Activated CD4-positive, alpha-beta T cell treated with anti-CD3 and anti-CD28 coated beads for 48 hours (primary cell): ENCODE measurements at places on chromosomes 16 and 17.

DNA sequence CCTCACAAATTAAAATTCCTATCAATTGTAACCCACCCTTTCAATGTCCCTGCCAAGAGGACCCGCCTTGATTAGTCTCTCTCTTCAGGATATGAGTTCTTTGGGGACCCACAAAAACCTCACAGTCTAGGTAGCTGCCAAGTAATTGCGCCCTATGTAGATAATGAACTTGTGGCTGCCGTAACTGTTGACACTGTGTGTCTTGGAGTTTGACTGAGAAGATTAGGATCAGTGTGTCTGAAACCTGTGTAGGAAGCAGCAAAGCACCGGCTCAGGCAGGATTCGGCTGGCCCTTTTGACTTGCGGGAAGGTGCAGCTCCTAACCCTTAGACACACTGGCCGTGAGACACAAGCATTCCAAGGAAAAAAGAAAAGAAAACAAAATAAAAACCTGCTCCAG, 17.8 kb upstream of the SLC6A4 start:
- DNase-seq = no peak

GRCh38 chr17:40605306-40605705, 40.0 kb upstream of the CCR7 start:
- DNase-seq = peak; percentile 82

GRCh38 chr16:46787909-46788308, 39.8 kb upstream of the MYLK3 start:
- no peak for DNase-seq

DNA sequence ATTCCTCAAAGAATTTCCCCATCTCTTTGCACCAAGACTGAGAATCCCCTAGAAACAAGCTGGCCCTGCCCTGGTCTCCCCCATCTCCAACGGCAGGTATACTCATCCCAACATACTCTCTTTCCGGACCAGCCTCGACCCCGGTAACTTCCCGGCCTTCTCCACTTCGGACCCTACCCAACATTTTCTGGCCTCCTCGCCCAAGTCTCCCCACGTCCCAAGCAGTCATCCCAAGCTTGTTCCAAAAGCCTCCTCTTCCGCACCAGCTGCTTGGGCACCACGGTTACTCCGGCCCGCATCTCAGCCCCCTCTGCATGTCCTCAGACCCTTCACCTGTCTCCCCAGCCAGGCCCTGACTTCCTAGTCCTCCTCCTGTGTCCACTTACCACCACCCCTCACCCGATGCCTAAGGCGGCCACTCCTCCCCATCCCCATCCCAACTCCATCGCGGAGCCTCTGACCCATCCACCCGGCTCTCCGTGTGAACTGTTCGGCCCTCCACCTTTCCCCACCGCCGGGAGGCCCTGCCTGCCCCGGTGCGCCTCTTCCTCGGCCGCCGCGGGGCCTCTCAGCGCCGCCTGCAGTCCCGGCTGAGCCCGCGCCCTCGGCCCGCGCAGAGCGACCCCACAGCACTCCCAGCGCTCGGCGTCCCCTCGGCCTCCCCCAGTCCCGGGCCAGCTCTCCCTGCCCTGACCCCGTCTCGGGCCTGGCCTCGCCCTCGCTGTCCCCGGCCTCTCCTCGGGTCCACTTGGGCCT, 994 bp downstream of the PITPNA start:
- DNase-seq = peak; percentile 49

GRCh38 chr16:74700116-74700437, 585 bp downstream of the MLKL start:
- DNase-seq = peak; percentile 39

DNA sequence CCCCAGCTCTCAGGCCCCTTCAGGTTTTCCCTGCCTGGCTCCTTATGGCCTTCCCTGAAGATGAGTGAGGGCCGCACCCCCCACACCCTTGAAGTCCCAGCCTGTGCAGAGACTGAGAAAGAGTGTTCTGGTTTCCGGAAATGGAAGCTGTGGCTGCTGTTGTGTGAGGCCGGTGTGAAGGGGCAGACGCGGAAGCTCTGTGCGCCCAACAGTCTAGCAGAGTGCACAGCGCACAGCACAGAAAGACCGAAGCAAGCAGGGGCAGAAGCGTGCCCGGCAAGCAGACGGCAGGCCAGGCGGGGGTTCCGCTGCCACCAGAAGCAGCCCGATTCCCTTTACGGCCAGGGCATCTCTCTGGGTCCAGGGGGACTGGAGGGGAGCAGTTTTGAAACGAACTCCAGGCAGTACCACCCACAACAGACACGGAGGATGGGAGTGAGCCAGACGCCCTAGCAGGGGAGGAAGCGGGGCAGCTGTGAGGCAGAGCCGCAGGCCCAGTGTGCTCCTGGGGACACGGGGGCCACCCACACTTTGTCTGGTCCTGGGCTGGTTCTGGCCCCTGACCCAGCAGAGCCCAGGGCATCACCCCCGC, 16.7 kb downstream of the TPSG1 start:
- no peak for DNase-seq

DNA sequence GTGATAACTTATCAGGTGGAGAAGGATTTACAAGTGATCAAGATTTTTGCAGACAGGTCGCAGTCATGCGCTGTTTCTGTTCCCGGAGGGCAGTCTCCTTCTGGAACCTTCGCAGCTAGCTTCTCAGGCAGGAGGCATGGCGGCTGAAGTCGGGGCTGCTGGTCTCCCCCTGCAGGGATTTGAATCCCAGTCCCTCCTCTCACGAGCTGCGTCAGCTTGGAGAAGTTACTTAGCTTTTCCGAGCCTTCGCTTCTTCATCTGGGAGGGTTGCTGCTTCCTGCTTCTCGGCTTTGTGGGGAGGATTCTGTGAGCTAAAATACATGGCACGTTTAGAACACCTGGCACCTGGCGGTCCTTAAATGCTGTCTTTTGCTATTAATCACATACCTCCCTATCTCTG, 287.8 kb upstream of the FOXF1 start:
- DNase-seq = no peak

DNA sequence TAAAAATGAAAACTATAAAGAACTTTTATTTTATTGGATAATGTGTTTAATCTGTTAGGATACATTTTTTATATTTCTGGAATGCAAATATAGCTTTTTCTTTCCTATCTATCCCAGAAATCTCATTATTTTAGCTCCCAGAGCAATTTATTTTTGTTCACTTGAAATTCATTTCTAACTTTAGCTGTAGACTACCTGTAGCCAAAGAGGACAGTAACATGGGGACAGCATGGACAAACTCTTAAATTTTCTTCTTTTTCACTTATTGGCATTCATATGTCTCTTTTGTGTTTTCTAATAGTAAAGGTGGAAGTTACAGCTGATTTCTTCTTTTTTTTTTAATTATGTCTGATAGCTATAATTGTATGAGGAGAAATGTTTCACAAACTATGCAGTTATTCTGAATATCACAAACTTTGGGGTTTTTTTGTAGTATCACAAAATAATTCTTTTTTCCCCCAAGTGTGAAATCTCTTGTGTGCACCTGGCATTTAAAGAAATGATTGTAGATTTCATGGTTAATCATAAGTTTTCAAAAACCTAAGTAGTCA, 55.4 kb downstream of the VMP1 start:
- DNase-seq = no peak

DNA sequence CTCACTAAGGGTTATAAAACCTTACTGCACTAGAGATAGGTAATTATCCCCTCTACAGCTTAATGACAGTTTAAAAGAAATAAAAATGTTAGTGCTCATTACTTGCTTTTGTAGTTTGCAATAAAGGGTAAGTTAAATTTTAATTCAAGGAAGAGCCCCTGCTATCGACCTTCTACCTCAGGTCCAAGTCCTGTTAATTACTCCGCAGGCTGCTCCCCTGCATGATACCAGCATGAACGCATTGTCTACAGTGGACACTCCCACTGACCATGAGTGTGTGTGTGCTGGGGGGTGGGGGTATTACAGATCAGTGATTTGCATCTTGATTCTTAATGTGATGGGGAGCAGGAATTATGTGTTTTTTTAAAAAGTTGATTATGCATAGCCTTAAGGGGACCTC, 103.1 kb downstream of the AATF start:
- DNase-seq = no peak

- DNase-seq = no peak
Observed at GRCh38 chr16:30760577-30761426, 1.1 kb downstream of the CFAP119 start.

DNA sequence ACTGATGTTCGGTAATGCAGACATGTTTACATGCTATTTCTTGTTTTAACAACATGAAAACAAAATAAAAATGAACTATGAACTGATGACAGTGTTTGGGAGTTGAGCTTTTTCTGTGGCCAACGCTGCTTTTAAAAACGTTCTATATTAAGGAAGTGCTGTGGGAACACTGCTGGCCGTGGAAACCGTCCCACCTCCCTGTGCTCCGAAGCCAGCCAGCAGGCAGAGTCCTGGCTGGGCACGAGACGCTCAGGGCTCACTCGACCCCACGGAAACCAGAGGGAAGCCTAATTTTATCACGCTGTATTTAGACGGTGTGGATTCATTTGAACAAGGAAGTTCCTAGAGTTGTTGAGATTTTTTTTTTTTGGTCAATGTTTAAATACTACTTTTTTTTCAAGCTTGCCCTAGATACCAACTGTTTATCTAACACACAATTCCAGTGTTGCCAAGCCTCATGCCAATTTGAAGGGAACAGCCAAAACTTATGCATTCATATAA, 25.8 kb downstream of the ADCY9 start:
- DNase-seq = no peak

DNA sequence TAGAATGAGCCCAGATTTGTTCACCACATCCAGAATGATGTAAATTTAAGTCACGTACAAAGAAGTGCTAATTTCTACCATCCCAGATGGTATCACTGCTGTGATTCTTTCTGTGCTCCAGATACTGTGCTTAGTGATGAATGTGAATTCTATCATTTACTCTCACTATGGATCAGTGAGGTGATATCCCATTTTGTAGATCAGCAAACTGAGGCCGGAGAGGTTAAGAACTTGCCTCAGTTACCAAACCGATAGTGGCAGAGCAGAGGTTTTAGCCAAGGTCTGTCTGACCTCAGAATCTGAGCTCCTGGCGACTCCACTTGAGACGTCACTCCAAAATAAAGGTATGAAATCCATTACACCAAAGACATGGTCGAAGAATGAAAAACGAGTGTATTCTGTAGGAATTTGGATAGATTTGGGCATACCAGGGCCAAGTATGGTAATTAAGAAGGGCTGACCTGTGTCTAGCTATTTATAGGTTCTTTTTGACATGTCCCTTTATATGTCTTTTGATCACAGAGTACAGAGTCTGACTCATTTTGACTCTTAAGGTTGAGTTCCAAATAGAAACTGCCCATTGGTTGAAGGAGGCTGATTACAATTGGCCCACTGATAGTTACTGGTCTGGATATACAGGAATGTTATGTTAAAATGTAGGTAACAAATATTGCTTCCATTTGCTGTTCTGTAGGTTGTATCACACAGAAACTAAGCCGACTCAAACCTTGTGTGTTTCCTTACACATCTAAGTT, 10.0 kb downstream of the MAP2K6 start:
- no peak for DNase-seq

DNA sequence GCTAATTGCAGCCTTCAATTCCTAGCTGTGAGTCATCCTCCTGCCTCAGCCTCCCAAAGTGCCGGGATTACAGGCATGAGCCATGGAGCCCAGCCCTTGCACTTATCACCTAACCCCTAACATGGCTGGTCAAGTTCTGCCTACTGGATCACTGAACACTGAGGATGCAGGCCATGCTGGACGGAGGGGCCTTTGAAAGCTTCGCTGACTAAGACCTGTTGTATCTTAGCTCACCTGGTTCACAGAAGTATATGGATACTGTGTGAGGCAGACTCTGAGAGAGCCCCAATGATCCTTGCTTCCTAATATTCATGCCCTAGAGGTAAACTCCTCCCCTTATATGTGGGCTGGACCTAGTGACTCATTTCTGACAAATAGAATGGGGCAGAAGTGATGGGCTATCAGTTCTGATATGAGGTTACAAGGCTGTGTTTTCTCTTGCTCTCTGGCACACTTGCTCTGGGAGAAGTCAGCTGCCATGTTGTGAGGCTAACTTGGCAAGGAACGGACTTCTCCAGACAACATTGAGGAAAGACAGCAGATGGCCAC, 11.7 kb upstream of the TMIGD1 start:
- peak; percentile 55 for DNase-seq

- peak; percentile 62 for DNase-seq
Observed at GRCh38 chr16:88570691-88571092, 489 bp downstream of the ZC3H18 start.
